ENCODE measurements at places on chromosomes 16 and 17.
A peak's percentile ranks its signal among the peaks of the same experiment; 100 is the strongest.

- DNase-seq = no peak
Measured at GRCh38 chr17:73291260-73291801, 20.5 kb downstream of the CDC42EP4 start.

- no peak for DNase-seq
Measured at GRCh38 chr17:74796211-74796610, 20.1 kb upstream of the NAT9 start.

GRCh38 chr17:8997994-8998628 is 23.2 kb upstream of the NTN1 start:
- DNase-seq = peak; percentile 75

DNA sequence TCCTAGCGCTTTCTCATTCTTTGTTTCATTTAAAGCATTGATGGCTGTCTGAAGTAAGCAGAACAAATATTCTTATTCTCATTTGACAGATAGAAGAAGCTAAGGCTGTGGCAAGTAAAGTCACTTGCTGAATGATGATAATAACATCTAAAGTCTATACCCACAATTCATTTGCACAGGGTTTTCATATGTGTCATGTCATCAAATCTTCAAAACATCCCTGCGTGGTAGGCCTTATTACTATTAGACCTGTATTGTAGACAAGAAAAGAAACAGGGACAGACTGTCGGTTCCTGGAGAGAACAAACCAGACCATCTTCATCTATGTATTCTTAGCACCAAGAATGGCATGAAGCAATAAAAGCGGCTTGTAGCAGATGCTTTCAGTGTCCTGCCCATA is 85.9 kb downstream of the ASIC2 start:
- DNase-seq = no peak

- DNase-seq = no peak
Measured at GRCh38 chr16:4936181-4936990, 562 bp downstream of the PPL start.

DNA sequence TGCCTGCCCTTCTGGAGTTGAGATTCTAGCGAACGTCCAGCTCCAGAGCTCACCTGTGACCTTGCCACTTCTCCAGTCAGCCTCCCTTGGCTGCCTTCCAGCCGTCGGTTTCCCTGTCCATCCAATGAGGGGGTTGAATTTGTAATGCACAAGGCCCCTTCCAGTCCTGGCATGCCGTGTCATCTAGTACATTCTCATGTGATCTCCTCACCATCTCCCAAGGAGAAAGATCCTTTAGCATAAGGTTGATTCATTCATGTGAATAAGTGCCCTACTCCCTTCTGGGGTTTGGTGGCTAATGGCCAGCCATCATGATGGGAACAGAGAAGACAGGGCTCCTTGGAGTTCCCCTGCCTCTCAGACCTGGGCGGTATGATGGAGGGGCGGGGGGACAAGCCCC is 18.9 kb upstream of the ABCC3 start:
- DNase-seq = no peak

- no peak for DNase-seq
Measured at GRCh38 chr17:49734515-49735490, 27.0 kb upstream of the SLC35B1 start.

GRCh38 chr16:85430523-85431421 is 182.3 kb upstream of the GSE1 start:
- DNase-seq = no peak

GRCh38 chr17:28623696-28624095 is 9.7 kb upstream of the RSKR start:
- no peak for DNase-seq

- peak; percentile 0 for DNase-seq
Measured at GRCh38 chr16:10256784-10257641, 74.8 kb upstream of the GRIN2A start.

DNA sequence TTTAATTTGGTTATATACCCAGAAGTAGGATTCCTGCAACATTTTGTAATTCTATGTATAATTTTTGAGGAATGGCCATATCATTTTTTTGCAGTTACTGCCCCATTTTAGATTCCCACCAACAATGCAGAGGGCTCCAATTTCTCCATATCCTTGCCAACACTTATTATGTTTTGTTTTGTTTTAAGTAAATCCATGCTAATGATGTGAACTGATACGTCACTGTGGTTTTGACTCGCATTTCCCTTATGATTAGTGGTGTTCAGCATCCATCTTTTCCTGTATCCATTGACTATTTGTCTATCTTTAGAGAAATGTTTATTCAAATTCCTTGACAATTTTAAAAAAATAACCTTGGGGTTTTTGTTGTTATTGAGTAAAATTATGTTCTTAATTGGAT is 826.4 kb downstream of the CDH11 start:
- no peak for DNase-seq

Measured in stimulated activated CD4-positive, alpha-beta T cell treated with anti-CD3 and anti-CD28 coated beads, TNF-alpha, amount 100 ng/mL, for 1 hour (primary cell).